ENCODE measurements at places on chromosomes 12 and 14. TPM values are rescaled to one million over a fixed set of nuclear protein-coding genes. Genes with fewer than 3 reads are reported as not detected.

DNA sequence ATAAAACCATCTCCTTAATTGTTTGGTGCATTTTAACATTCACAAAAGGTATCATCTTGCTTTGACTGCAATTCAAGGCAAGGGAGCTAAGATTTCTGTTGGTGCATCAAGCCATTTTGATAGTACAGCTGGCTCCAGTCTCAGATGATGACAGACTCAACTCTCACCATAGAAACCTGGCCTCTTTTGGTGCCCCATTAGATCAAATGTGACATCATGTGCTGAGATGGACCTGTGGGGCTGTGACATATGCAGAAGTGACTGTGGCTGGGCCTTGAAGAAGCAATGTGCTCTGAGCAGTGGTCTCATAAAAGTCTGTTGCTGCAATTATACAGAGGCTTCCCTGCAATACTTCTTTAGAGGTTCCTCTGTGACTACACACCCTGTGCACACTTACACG lies 88.4 kb downstream of the SLC2A13 start:
- DNase-seq: no peak

- no peak for DNase-seq
Observed at GRCh38 chr14:24880689-24881088, 169.3 kb downstream of the STXBP6 start.

DNA sequence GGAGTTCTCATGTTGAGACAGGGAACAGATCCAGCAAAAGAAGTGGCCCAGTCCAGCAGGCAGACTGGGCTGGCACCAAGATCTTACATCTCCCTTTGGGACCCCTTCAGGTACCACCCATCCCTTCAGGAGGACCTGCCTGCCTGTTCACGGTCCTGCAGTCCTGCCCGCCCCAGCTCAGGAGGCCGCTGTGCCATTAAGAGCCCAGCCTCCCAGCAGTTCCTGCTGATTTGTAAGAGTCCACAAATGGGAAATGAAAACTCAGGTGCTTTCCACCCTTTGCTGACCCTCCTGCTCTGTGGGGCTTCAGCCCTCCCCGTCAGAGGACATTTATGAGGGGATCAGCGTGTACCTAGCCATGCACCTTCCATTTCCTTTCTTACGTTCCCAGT lies 39.5 kb downstream of the C14orf132 start:
- no peak for DNase-seq

DNA sequence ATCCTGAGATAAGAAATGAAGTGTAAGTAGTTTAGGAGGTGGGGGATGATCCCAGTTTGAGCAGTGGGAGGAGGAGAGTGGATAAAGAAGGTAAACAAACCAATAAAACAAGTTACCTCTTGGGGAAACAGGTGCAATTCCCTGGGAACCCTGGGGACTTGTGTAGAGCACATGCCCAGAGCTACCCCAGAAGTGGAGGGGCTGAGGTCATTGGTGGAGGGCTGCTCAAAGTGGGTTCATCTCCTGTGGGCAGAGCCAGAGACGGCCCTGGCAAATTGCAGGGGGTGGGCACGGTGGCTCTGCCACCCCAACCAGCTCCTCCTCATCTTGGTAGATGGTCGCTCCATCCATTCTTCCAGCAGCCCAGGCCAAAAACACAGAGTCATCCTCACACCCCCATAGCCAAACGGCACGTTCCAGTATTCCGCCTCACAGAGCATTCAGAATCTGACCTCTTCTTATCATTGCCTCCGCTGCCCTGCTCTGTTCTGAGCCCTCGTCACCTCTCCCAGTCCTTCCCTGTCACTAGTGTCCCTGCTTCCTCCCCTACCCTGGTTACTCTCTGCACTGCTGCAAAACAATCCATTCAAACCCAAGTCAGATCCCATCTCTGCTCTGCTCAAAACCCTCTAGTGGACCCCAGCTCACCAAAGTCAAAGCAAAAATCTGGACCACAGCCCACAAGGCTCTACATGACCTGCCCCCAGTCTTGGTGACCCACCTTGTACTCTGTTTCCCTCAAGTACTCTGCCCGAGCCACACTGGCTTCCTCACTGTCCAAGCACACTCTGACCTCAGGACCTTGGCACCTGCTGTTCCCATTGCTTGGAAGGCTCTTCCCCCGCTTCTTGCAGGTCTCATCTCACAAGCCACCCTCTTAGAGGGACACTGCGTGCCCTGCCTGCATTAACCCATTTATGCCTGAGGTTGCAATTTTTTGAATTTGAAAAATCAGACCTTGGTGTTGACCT lies 5.5 kb downstream of the CYP46A1 start:
- peak; percentile 13 for DNase-seq

GRCh38 chr12:52918351-52918750 lies 13.5 kb upstream of the KRT8 start:
- no peak for DNase-seq

DNA sequence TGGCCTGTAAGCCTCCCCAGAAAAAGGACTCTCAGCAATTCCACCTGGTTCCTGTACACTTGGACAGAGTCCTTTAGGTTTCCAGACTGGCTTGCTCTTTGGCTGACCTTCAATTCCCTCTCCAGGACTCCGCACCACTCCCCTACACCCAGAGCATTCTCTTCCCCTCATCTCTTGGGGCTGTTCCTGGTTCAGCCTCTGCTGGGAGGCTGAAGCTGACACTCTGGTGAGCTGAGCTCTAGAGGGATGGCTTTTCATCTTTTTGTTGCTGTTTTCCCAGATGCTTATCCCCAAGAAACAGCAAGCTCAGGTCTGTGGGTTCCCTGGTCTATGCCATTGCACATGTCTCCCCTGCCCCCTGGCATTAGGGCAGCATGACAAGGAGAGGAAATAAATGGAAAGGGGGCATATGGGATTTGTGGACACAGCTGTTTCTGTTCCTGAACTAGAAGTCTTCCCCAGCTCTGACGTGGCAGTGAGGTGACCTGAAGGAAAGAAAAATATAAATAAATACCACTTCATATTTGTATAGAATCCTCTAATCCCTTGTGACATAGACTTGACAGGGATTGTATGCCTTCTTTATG lies 1.3 kb downstream of the RNASE7 start:
- DNase-seq: no peak

DNA sequence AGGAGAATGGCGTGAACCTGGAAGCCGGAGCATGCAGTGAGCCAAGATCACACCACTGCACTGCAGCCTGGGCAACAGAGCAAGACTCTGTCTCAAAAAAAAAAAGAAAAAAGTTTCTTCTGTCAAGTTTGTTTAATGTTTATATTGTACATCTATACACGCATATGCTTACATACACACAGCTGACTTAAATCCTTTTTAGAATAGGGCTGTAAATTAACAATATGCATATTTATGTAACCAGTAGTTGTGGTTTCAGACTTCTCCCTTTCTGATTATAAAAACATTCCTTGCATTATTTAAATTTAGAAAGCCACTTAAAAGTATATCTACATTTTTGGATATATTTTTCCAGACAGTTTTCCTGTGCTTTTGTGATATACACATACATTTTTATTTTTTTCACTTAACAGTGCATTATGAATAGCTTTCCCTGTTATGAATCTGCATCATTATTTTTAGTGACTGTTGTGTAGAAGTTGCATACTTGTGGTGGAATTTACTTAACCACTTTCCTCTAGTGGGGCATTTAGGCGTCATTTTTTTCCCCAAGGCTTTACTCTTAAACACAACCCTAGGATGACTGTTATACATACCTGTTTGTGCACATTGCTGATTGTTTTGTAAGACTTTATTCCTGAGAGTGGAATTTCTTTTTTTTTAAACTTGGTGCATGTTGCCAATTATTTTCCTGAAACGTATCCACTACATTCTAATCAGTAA lies 29.4 kb downstream of the POLR3B start:
- no peak for DNase-seq

- no peak for DNase-seq
Observed at GRCh38 chr12:125492354-125493270, 427.4 kb downstream of the AACS start.

GRCh38 chr12:47752121-47752520 lies 6.6 kb downstream of the RAPGEF3 start:
- no peak for DNase-seq

DNA sequence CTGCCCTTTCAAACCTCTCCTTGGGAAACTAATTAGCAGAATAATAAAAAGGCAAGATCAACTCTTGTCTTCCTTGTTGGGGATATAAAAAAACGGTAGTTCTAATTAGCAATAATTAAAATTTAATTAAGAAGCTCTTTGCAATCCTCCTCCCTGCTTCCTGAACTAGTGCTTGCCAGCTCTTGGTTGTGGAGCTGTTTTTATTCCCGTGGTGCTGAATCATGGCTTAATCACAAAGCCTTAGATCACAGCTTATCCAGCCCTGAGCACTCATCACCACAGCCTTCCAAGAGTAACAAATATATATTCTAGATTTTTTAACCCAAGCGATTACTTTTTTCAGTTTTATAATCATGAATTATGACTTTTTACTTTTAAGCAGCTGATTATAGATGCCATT lies 63.2 kb upstream of the INSM2 start:
- DNase-seq: no peak

- DNase-seq: no peak
Observed at GRCh38 chr12:119672194-119672593, 4.3 kb downstream of the PRKAB1 start.

- DNase-seq: no peak
Observed at GRCh38 chr14:24254630-24255392, 8.2 kb downstream of the TGM1 start.

GRCh38 chr12:123951467-123951866 lies 21.2 kb downstream of the CCDC92 start:
- no peak for DNase-seq

DNA sequence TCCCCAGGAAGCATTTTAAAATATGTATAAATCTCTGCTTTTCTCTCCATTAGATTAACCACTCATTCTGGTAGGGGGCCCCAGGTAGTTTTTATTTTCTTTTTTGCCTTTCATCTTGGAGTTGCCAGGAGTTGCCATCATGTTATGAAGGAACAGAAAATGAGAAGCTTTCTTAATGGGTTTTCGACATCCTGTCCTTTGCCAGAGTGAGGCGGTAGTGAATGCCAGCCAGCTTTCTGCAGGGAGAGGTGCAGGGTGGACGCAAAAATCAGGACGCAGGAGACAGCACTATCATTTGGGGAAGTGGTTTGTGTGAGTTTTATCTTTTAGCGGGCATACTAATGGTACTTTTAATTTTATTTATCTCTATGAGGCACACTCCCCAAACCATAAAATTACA lies 1.7 kb downstream of the RASSF8 start:
- no peak for DNase-seq

DNA sequence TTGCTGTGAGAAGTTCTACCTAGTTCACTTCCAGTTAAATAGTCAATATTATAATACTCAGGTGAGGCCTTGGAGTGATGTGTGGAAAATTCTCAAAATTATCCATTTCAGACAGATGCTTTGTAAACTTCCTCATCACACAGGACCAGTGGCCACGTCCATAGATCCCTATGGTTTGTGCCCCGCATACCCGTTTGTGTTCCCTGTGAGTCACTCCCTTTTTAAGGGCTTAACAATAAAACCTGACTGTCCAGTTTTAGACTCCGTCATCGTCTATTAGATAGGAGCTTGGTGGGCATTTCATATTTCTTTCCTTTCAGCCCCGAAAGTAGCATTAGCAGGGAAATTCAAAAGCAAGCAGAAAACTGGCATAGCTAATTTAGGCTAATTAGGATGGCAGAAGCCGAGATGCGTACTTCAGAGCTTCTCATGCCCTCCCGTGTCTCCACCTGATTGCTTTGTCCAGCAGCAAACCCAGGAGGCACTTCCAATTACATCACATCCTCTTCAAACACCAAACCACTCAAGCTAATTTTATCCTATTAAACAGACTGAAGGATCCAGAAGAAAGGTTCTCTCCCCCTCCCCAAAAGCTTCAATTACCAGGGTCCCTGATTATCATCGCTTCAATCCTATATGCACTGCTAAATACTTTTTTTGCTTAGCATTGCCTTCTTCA lies 186.6 kb upstream of the OTX2 start:
- DNase-seq: no peak

Gene AGAP2
- total RNA-seq: 72.5 TPM

Gene PUS1
- total RNA-seq: 64.7 TPM

Gene CCDC175
- total RNA-seq: not detected

Gene NR1H4
- total RNA-seq: not detected

Gene GALNT8
- total RNA-seq: 0.84 TPM

Gene IL26
- 0.23 TPM for total RNA-seq

Gene LGR5
- total RNA-seq: not detected
